ENCODE measurements at places on chromosomes 4 and X.

- DNase-seq = no peak
Measured at GRCh38 chrX:131565909-131566308, 22.0 kb downstream of the OR13H1 start.

DNA sequence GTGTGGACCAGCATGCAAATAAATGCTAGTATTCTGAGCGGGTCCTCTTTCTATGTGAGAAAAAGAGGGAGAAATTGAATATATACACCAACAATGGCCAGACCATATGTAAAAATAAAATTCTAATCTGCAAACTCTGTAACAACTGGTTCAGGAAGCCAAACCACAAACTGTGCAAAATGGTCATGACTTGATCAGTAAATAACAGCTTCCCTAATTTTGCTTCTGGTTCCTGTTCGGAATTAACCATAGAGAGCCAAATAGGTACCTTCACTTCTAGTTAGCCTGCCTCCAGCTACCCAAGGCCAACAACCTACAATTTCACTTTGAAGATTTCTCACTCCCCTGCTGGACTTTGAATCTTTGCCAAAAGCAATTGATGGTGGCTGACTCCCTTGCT, 1313.2 kb downstream of the ADGRL3 start:
- DNase-seq = no peak

DNA sequence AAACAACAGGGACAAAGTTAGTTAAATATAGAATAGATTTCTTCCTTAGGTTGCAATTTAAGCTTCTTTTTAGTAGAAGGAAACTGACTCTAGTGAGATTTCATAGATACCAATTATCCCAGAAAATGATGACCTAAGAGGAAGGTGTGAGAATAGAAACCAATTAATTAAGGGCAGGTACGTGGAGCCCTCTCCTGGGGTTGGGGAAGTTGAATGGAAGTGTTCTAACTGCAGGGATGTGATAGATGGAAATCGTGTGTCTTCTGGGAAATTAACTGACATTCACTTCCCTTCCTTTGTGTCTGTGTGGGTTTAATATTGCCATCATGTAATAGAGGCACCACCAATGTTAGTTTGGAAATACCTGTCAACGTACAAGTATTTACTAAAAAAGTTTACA, 204.1 kb upstream of the ANK2 start:
- no peak for DNase-seq

DNA sequence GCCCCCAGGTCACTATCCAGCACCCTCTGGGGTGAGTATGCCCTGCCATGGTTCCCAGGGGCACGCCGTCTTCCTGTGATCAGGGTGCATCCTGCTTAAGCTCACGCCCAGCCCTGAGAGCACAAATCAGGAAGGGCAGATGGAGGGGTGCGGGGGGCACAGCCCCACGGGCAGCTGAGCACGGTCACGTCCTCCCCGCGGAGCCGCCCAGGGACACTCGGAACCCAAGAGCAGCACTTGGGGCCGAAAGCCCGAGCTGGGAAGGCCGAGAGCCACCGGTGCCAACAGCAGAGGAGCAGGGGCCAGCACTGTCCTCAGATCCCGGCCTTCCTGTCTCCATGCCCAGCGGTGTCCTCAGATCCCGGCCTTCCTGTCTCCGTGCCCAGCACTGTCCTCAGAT, 21.5 kb downstream of the NELFA start:
- DNase-seq = no peak

GRCh38 chrX:118780911-118781310, 42.7 kb upstream of the ZCCHC12 start:
- DNase-seq = no peak

GRCh38 chrX:100973411-100973810, 3.9 kb downstream of the ARL13A start:
- no peak for DNase-seq

GRCh38 chrX:53433651-53434639, at the start of gene HSD17B10:
HSD17B10 (minus strand) TSS chrX:53434370; CDS start chrX:53434345, 25 bp downstream.
- peak; percentile 69 for DNase-seq

DNA sequence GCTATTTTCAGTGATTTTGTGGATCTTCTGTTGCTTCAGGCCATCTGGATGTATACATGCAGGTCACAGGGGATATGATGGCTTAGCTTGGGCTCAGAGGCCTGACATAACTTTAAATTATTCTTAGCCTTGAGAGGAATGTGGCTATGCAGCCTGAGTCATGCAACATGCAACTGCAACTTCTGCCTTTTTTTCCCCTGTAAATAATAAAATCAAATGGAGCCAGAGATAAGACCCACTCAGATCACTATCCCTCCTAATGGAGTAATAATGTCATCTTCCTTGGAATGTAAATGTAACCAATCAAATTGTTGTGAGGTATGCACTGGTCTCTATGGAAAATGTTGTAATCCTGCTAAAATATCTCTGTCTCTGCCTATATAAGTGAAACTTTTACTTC, 54.9 kb downstream of the MAGEB17 start:
- no peak for DNase-seq

GRCh38 chrX:129000018-129000417, 523.3 kb downstream of the SMARCA1 start:
- no peak for DNase-seq

- no peak for DNase-seq
Measured at GRCh38 chr4:43835869-43836268, 612.7 kb downstream of the KCTD8 start.

GRCh38 chr4:113452868-113453620, 308.5 kb downstream of the CAMK2D start:
- no peak for DNase-seq

DNA sequence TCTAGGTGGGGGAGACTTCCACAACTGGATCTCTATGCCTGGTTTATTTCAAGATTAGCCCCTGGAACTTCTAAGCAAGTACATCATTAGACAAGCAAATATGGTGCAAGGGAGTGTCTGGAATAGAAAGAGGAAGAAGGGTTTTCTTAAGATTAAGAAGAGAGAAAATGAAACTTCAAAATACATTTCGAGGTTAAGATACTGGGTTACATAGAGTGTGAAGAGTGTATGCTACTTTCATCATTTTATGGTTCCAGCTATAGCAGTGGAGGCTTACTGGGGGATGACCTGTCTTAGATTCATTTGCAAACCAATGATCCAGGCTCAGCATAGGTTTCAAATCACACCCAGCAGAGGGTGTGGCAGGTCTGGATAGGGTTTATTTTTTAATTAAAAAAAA, 144.4 kb upstream of the GATB start:
- no peak for DNase-seq

- no peak for DNase-seq
Measured at GRCh38 chr4:60911127-60911526, 289.0 kb upstream of the ADGRL3 start.

DNA sequence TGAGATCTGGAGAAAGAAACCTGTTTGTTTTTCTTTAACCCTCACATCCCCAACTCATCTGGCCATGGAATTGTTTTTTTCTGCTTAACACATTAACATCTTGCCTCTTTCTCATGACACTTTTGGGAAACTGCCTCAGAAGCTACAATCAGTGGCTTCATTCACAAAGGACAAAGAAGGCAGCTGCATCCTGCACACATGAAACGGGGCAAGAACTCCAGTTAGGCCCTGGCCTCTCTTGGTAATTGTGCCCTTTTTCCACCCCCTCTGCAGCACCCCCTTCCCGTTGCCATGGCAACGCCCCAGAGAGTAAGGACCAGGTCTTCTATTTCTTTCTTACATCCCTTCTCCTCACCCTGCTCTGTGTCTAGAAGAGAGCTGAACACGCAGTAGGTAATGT, 103.4 kb downstream of the PDGFRA start:
- no peak for DNase-seq

All from stimulated activated CD4-positive, alpha-beta T cell treated with anti-CD3 and anti-CD28 coated beads, TNF-alpha, amount 100 ng/mL, for 1 hour (primary cell).